ENCODE measurements at places on chromosomes 4 and X.

GRCh38 chr4:6267573-6267972 lies 2.1 kb upstream of the WFS1 start:
- DNase-seq: no peak

DNA sequence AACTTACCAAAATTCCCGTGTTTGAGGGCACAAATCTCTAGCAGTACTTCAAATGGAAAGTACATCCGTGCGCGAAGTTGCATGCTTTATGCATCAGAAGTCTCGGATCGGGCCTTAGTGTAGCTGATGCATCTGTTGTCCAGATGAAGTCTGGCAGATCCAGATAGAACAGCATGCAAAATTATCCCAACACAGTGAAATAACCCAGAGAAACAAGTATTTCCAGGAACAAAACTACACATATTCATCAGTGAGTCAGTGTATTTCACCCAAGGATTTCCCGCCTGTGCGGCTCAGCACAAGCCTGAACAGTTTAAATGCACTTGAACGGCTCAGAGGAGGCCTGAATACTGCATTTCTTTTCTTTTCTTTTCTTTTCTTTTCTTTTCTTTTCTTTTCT lies 27.4 kb upstream of the CLDN24 start:
- no peak for DNase-seq

DNA sequence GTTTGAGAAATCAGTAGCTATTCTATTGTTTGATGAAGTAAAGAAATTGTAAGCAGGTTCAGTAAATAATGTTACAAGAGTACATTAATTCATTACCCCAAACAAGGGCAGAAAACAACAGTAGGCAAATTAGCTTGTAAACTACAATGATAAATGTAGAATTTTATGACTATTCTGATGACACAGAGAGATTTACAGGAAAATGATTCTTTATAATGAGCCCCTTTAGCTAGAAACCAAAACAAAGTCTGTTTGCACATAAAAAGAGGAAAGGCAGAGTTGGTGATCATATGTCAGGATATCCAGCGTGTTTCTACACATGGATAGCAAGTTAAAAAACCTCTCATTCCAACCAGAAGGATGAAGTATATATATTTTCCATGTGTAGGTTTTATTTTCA lies 204.8 kb downstream of the CFAP299 start:
- DNase-seq: no peak

DNA sequence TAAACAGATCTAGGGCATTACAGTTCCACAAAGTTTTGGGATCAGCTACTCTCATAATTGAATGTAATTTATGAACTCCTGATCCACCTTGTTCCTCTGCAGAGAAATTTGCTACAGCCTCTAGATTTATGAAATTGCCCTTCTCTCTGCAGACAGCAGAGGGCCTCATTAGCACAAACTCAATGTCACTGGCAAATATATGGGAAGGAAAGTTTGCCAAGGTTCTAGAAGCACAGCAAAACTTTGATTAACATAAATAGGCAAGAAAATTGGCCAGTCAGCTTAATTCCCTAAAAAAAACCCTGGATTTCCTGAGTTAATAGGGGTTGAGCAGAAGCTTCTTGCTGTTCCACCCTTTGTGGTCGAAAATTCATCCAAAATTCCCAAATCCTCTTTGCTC lies 31.5 kb downstream of the PRPS1 start:
- DNase-seq: no peak

DNA sequence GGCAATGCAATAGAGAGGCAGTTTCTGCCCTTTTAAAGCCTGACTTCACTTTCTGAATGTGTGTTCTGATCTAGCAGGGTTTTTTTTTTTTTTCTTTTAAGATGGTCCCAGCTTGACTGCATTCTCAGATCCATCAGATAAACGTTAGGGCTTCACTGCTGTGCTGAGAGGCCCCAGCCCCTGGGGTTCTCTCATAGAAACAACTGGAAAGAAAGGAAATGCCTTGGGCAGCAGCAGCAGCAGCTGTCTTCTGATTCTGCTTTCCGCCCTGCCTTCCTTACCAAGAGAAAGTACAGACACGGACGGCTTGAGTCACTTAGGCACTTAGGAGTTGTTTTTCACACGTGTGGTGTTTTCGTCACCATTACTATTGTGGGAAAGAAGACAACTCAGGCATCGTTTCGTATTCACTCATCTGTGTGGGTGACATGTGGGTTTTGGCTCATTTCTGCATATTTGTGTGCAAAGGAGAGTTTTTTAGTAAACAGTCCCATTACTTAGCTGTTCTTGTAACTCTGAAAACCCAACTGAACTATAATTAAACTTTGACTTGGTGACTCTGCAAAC lies 172.0 kb downstream of the PTTG2 start:
- peak; percentile 7 for DNase-seq

DNA sequence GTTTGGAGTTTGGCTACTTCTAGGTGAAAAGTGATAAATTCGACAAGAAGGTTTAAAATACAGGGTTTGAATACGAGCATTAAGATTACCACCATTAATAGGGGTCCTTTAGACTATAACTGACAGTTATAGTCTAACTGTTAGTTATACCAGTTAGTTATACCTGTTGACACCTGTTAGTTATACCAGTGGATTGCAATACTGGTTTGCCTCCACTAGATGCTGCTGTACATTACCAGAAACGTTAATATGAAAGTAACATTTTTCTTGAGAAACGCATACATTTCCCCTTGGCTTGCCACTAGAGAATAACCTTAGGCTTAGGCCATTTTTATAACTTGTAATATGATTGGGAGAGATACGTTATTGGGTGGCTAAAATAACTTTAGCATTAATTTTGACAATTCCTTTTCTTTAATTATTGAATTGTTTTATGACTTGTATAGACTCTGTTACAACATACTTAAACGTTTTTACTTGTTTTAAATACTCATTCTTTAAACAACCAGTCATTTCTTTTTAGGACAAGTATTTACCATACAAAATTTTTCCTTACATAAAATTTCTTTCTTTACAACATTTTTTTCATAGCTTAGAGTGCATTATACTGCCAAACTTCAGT lies 911.2 kb downstream of the FSTL5 start:
- DNase-seq: no peak

GRCh38 chr4:138866314-138866713 lies 149.3 kb upstream of the NOCT start:
- no peak for DNase-seq

DNA sequence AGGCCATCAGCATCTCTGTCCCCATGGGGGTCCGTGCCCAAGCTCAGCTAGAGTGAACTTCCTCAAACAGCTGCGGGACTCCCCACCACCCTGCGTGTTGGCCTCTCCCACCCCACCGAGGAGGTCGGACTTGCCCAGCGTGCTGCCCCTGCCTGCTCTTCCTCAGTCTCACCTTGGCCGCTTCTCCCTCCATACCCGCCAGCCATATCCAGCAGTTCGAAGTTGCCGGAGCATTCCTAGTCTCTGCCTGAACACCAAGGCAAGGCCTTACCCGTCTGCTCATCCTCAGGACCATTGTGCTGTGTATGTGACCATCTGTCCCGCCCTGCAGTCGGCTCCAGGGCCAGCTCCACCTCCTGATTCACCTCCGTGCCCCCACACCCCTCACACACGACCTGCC lies 84.5 kb downstream of the WFS1 start:
- no peak for DNase-seq

DNA sequence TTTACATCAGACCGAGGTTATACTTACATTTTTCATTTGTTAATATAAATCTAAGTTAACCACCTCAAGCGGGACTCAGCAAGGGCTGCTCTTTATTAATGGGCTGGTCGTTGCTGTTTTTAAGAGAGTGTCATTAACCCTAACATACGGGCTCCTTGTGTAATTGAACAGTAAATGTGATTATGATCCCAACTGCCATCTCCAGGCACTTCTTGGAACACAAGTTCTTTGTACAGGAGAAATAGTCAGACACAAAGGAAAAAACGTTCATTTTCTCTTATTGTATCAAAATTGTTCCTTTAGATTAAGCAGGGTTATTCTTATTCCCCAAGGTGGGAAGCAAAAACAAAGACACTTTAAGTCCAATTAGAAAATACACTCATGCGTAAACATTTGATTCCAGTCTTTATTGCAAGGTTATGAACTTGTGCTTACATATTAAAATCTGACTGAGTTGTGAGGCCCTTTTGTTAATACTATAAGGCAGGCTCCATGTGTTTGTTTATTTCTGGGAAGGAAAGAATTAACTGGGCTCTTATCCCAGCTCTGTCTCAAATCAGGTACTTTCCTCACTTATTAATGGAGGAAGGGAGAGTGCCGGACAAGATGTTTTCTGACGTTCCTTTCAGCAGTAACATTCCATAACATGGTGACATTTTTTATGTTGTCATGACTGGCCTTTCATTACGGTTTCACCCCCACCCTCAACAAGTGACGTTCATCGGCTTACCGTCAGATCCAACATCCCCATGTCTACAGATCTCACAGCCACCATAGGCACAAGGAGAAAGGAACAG lies 95.9 kb downstream of the RASL11B start:
- DNase-seq: no peak

DNA sequence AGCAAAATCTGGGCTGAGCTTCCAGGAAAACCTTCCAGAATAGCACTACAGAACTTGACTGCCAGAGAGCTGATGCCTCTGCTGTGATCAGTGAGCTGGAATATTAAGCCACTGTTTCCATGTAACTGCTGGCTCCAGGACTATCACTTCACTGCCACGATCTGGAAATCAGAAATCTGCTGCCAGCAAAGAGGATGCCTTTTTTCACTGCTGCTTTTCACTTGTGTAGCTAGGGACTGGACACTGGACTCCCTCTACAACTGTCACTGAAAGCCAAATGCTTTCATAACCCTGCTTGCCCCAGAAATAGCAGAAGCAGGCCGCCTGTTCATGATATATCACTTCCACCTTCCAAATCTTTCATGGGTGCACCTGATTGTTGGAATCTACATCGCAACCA lies 9.4 kb upstream of the AP1S2 start:
- no peak for DNase-seq

GRCh38 chr4:67122029-67122428 lies 423.3 kb downstream of the CENPC start:
- no peak for DNase-seq

GRCh38 chr4:82715731-82716617 lies 82.6 kb downstream of the SCD5 start:
- no peak for DNase-seq

- DNase-seq: no peak
Observed at GRCh38 chr4:26204911-26205370, 115.9 kb upstream of the RBPJ start.

GRCh38 chr4:102259702-102260101 lies 85.6 kb downstream of the SLC39A8 start:
- DNase-seq: no peak

DNA sequence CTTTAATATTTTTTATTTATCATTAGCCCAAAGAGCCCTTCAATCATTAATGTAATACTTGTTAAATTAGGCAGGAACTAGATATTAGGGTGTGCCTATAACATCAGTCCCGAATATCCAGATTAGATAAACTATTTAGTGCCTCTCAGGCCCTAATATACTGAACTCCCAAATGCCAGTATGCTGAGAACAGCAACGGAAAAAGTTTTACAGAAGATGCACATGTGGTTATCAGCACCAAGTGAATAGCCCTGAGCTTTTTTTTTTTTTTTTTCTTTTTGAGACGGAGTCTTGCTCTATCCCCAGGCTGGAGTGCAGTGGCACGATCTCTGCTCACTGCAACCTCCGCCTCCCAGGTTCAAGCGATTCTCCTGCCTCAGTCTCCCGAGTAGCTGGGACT lies 13.0 kb upstream of the ELF2 start:
- no peak for DNase-seq
